ENCODE measurements at places on chromosomes 3 and 15.

GRCh38 chr3:135014566-135014965, 219.5 kb downstream of the EPHB1 start:
- no peak for DNase-seq

- DNase-seq, result no peak
Observed at GRCh38 chr3:147843331-147843730, 434.2 kb downstream of the ZIC1 start.

DNA sequence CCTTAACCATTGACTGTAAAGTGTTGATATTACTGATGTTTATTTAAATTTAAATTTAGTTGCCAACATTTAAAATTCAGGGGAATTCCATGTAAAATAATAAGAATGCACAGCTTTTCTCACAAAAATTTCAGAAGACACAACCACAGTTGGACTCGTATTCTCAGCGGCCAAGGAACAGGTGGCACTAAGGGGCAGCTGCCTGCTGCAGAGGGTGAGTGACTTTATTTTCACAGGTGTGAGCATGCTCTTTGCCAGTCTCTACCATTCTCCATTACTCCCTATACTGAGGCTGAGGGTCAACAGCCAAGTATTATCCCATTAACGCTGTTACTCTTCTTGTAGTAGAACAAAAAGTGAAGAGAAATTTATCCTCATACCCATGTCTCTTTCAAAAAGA, 92.1 kb upstream of the GADL1 start:
- no peak for DNase-seq

DNA sequence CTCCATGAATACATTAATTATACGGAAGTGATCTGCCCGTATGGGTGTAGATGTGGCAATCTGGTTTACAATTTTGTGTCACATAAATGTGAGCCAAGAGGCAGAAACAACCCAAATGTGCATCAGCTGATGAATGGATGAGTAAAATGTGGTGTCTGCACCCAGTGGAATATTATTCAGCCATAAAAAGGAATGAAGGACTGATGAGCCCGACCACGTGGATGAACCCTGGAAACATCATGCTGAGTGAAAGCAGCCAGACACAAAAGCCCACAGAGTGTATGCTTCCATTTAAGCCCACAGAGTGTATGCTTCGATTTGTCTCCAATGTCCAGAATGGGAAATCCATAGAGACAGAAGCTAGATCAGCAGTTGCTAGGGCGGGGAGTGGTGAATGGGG, 27.6 kb upstream of the FBLN2 start:
- no peak for DNase-seq

- DNase-seq, result no peak
Observed at GRCh38 chr3:123626881-123627280, 42.0 kb upstream of the HACD2 start.

Data from activated CD4-positive, alpha-beta T cell treated with anti-CD3 and anti-CD28 coated beads, Interleukin-2, amount 50 U/mL, for 16 hours (primary cell).